ENCODE measurements at places on chromosomes 11 and 22. TPM values are rescaled to one million over a fixed set of nuclear protein-coding genes. Genes with fewer than 3 reads are reported as not detected.

Gene LUZP2
- 0.04 TPM for polyA plus RNA-seq

Gene GDPD4
- polyA plus RNA-seq: not detected

Gene OR51I1
- not detected for polyA plus RNA-seq

DNA sequence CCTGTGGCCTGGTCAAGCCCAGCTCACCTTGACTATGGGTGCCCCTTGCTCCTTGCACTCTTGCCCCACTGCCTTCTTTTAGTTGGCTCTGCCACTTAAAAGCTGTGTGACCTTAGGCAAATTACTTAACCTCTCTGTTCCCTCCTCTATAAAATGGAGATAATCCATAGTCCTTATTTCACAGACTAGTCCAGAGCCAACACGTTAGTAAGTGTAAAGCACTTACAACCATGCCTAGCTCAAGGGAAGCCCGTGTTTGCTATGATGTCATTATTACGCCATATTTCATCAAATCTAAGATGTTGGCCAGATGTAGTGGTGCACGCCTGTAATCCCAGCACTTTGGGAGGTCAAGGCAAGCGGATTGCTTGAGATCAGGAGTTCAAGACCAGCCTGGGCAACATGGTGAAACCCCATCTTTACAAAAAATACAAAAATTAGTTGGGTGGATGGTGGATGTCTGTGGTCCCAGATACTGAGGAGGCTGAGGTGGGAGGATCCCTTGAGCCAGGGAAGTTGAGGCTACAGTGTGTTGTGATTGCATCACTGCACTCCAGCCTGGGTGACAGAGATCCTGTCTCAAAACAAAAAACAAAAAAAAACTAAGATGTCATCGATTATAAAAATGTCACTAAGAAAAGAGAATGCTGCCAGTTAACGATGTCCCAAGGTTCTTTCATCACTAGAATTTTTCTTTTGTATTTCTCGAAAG is 2.3 kb upstream of the CCDC88B start:
- no peak overlapping the region for H3K4me3 ChIP-seq
- no peaks in the 10 kb centered on the region for H3K27me3 ChIP-seq
- H3K36me3 ChIP-seq: no peaks in the 10 kb centered on the region
- H3K27ac ChIP-seq: no peak overlapping the region

- H3K36me3 ChIP-seq: no peaks in the 10 kb centered on the region
- no peak for DNase-seq
- no peak overlapping the region for H3K27ac ChIP-seq
- H3K4me3 ChIP-seq: no peak overlapping the region
These were observed 4.7 kb downstream of the CCDC34 start for GRCh38 chr11:27358296-27358695.

DNA sequence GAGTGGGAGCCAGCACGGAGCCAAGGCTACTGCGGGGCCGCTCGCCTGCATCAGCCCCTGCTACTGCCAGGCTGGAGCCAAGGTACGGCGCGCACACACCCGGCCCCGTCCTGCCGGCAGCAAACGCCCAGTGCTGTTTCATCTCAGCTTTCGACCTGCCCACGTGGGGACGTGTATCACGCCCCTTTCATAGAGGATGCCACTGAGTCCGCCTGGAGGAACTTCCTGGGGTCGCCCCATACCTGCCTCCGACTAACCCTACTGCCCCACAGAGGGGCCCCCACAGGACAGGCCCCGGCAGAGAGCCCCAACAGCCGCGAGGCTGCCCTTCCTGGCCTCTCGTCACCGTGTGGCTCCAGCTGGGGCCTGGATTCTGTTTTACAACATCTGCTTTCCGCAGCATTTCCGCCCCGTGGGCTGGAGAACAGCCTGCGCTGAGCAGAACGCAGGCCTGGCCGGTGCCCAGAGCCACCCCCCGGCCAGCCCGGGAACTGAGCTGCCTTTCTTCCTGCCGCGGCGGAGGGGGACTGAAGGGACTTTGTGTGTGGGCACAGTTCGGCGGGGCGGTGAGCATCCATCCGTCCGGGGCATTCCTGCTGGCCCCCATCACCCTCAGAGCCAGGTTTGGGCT is 22.9 kb upstream of the ARHGAP8 start:
- no peaks in the 10 kb centered on the region for H3K27me3 ChIP-seq
- no peak overlapping the region for H3K4me3 ChIP-seq
- peak; percentile 76 for DNase-seq
- H3K4me1 ChIP-seq: peaks cover 9% of the 10 kb centered on the region
- H3K27ac ChIP-seq: peak overlapping the region; percentile 43

DNA sequence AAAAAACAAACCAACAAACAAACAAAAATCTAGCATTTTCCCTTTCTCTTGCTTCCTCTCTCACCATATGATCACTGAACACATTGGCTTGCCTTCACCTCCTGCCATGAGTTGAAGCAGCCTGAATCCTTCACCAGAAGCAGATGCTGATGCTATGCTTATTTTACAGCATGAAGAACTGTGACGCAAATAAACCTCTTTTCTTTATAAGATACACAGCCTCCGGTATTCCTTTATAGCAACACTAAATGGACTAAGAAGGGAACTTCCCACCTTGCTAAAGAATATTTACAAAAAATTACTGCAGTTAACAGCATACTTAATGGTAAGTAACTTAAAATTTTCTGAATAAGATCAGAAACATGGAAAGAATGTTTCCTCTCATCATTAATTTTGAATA is 27.7 kb upstream of the TEAD1 start:
- H3K4me1 ChIP-seq: no peaks in the 10 kb centered on the region
- H3K27me3 ChIP-seq: no peaks in the 10 kb centered on the region
- no peak overlapping the region for H3K4me3 ChIP-seq
- H3K27ac ChIP-seq: no peak overlapping the region

DNA sequence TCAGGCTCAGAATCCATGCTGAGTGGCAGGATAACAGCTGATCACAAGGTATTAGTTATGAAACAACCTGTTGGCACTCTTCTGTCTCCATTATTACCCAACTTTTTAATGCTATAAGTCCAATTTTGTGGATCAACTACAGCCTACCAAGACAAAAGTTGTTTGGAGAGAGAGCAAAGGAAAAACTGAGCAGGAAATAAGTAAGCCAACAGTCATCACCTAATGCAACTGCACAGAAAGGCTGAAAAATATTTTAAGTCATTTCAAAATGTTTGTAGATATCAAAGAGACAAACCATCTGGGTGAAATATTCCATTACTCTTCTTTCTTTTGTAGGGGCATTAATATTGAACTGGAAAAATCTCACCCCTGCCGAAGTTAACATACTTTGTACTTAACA is 41.6 kb downstream of the FDX1 start:
- no peak overlapping the region for H3K27ac ChIP-seq
- no peaks in the 10 kb centered on the region for H3K4me1 ChIP-seq
- H3K4me3 ChIP-seq: no peak overlapping the region
- H3K27me3 ChIP-seq: no peaks in the 10 kb centered on the region
- DNase-seq: no peak

DNA sequence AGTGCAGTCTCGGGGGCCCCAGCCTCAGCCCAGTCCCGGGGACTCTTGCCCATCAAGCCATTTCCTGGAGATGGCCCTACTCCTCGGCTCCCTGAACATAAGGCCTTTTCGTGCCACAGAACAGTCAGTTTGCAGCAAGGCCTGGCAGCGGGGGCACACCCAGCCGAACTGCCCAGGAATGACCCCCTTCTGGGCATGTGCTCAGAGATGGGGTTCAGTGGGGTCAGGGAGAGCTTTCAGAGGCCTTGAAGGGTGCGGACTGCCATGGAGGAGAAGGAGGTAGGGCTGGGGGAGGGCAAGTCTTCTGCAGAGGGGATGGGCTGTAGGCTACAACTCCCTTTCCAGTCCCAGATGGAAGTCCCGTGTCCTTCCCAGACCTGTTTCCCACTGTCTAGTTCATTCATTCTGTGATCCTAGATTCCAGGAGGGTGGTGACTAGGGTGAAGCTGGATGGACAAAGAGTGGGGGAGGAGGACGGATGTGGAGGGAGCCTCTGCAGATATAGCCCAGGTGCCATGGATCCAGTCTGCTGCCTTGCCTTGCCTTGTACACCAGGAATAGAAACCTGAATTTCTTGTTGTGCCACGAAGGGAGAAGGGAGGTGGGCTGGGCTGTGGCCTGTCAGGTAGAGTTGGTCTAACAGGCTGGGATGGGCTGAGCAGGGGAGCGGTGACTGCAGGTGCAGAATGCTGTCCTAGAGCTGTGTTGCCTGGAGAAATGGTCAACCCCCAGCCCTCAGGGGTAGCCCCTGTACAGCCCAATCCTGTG is 14.2 kb upstream of the OMP start:
- no peaks in the 10 kb centered on the region for H3K36me3 ChIP-seq
- H3K27me3 ChIP-seq: no peaks in the 10 kb centered on the region
- H3K27ac ChIP-seq: no peak overlapping the region
- no peak overlapping the region for H3K4me3 ChIP-seq

- H3K4me3 ChIP-seq: no peak overlapping the region
- H3K4me1 ChIP-seq: no peaks in the 10 kb centered on the region
- H3K36me3 ChIP-seq: no peaks in the 10 kb centered on the region
- no peaks in the 10 kb centered on the region for H3K27me3 ChIP-seq
- H3K27ac ChIP-seq: no peak overlapping the region
These were observed 40.9 kb downstream of the SHISAL1 start for GRCh38 chr22:44271732-44272400.

DNA sequence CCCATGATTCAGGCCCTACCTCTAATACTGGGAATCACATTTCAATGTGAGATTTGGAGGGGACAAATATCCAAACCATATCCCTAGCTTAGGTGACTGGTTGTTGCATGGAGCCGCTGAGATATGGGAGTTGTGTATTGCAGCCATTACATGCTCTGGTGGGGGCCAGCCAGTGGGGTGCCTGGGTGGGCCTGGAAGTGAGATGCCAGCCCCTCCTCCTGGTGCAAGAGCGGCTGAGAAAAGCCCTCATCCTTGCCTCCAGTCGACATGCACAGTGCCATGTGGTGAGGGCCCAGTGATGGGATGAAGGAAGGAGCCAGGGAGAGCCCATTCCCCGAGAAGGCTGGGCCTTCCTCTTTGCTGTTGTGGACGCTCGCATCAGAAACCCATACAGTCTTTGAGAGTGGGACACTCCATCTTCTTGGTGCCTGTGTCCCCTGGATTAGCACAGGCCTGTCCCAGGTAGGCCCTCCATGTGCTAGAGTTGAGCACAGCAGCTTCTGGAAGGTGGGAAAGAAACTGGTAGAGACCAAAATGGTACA is 1043.0 kb downstream of the TBC1D22A start:
- H3K27ac ChIP-seq: no peak overlapping the region
- H3K27me3 ChIP-seq: no peaks in the 10 kb centered on the region
- no peak for DNase-seq
- H3K36me3 ChIP-seq: no peaks in the 10 kb centered on the region

GRCh38 chr11:134760299-134760698 is 348.3 kb upstream of the B3GAT1 start:
- no peaks in the 10 kb centered on the region for H3K36me3 ChIP-seq
- no peak overlapping the region for H3K4me3 ChIP-seq
- H3K4me1 ChIP-seq: no peaks in the 10 kb centered on the region
- no peak overlapping the region for H3K27ac ChIP-seq

DNA sequence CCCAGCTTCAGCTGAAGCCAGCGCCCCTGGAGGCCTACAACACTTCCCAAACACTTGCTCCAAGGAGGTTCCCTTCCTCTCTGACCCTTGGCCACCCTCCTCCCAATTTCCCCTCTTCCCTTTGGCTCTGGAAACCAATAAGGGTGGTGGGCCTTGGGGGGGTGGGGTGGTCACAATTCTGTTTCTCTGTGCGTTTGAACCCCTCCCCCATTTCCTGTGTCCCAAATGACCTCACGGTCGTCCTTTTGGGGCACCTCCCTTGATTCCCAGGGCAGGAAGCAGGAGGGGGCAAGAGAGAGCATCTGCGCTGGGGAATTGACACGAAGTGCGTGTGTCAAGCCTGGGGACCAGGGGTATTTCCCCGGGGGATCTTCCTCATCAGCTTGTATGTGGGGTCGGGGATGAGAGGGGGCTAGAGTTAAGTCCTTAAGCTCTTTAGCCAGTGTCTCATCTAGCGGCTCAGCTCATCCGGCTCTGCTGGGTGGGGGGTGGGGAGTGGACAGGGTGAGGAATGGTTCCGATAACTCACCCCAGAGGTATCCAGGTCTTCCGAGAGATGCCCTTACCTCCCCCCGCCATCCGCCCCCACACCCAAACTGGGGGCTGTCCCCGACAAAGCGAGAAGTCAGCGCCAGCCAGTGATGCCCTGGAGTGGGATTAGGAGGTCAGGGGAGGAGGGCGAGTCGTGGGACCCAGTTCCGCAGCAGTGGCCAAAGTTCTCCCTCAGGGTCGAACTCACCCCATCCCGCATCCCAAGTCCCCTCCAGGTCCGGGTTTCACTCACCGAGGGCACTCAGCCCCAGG is 587 bp downstream of the ESAM start:
- H3K27me3 ChIP-seq: peaks cover 7% of the 10 kb centered on the region
- H3K4me1 ChIP-seq: peaks cover 4% of the 10 kb centered on the region
- no peaks in the 10 kb centered on the region for H3K36me3 ChIP-seq
- no peak overlapping the region for H3K27ac ChIP-seq
- H3K4me3 ChIP-seq: peak overlapping the region; percentile 41

DNA sequence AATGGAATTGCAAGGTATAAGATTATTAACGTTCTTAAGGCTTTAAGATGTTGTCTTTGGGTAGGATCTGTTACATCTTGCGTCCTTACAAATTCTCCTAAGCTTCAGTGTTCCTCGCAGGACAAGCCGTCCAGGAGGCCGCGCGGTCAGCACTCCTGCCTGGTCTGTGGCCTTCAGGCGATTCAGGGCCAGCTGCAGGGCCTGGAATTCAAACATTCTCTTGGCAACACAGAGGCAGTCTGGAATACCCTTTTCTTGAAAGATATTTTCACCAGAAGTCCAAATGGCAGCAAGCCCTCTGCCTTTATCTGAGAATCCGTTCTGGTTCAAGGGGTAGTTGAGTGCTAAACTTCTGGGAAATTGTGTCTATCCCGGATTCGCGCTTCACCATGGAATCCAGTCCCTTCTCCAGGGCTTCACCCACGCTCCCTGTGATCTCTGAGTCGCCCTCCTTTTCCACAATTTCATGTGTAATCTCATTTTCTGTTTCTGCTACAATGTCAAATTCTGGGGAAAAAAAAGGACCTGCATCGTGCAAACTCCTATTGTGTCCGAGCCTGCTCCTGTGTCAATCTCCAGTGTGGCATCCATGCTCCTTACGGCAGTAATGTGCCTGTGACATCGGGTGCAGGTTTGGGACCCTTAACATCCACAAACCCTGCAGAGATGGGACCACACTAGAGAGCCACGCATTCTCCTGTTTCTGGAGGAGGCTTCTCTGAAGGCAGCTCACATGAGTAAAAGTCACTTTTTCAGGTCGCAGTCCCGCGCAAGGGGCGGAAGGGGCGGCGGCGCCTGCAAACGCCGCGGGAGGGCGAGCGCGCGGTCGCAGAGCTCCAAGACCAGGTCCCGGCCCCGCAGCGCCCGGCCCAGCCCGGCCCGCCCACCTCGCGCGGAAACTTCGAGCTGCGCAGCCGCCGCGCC is 25.4 kb upstream of the SORL1 start:
- peak overlapping the region; percentile 4 for H3K4me3 ChIP-seq
- no peaks in the 10 kb centered on the region for H3K4me1 ChIP-seq
- DNase-seq: peak; percentile 77
- no peaks in the 10 kb centered on the region for H3K27me3 ChIP-seq
- no peaks in the 10 kb centered on the region for H3K36me3 ChIP-seq
